ENCODE measurements at places on chromosomes 12 and 14.

DNA sequence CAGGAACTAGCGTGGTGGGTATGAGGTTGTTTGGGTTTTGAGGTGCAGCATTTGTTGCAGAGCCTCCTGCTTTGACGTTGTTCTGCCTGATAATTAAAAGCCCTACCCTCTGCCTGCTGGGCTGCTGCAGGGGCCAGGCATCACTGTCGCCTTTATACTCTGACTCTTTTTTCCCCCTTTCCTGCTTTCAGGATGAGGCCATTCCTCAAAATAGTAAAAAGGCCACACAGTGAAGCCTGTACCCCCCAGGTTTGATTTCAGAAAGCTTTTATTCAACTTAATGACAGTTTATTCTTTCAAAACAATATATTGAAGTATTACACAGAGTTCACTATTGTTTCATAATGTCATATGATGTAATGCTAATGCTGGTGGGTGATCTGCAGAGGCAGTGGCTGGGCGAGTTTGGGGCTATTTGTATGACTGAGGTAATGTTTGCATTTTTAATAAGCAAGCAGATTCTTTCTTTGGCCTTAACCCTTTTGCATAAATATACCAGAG lies 9.1 kb downstream of the BORCS5 start:
- DNase-seq, result no peak

GRCh38 chr12:6183689-6184428 lies 16.3 kb upstream of the CD9 start:
- no peak for DNase-seq

DNA sequence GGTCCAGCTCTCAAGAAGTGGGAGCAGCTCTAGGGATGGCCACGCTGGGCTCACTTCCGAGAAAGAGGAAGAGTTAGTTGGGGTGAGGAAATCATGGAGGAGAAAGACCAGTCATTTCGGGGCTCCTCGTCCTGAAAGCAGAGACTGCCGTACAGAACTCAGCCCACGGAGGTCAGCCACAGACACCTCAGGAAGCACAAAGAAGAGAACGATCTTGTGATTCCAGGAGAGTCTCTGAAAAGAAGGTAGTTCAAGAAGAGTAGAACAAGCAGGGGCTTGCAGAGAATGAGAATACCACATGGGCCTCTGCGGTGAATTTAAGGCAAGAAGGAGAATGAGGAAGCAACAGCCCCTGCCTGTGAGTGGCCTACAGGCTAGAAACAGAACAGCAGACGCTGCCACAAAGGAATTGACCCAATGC lies 311.9 kb downstream of the CACNA1C start:
- no peak for DNase-seq

GRCh38 chr12:22409377-22410164 lies 75.1 kb upstream of the ST8SIA1 start:
- no peak for DNase-seq

DNA sequence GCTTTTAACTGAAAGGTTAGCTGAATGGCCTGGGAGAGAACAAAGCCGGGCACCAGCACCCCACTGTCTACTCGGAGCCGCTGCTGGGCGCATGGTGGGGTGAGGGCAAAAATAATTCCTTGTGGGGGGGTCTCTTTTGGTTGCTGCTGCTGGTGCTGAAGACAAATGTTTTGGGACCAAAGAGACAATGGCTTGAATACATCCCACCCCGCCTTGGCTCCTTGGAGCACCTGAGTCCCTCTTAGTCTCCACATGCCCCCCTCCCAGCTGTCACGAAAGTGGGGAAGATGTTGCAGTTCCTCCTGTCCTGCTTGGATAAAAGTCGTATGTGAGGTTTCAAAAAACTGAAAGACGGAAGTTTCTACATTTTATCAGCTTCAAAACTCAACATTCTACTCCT lies 85.0 kb downstream of the PIWIL1 start:
- DNase-seq, result no peak

- DNase-seq, result no peak
Measured at GRCh38 chr14:101350021-101350420, 211.3 kb upstream of the DIO3 start.

GRCh38 chr12:109273354-109273753 lies 35.7 kb downstream of the FOXN4 start:
- DNase-seq, result no peak

DNA sequence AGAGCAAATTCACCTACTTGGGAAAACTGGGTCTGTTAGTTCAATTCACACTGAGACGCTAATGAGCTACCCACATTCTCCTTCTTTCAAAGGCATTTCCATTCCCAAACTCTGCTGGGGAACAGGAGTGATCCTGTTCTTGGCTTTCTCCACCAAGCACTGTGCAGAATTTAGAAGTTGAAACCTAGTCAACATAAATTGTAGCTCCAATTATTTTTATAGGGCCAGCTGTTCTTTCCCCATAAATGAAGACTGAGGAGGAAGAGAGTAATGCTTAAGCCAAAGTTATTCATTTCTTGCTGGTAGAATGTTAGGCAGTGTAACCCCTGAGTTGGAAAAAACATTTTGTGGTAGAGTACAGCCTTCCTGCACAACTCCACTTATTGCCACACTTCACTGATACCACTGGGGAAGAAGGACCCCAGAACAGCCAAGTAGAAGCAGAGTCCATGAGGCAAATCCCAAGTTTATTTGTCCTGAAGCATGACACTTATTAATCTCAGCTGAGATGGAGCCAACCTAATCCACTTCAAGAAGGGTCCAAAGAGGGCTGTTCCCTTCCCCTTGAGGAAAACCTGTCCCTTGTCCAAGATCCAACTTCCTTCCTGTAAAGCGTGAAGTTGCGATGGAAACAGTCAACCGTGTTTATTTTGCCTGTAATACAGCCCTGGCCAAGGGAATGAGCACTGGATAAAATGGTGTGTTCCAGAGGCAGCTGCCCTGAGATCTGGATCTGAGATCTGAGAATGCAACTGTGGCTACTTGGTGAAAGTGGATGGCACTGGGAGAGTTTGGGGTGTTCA lies 151.8 kb downstream of the TBX5 start:
- no peak for DNase-seq

DNA sequence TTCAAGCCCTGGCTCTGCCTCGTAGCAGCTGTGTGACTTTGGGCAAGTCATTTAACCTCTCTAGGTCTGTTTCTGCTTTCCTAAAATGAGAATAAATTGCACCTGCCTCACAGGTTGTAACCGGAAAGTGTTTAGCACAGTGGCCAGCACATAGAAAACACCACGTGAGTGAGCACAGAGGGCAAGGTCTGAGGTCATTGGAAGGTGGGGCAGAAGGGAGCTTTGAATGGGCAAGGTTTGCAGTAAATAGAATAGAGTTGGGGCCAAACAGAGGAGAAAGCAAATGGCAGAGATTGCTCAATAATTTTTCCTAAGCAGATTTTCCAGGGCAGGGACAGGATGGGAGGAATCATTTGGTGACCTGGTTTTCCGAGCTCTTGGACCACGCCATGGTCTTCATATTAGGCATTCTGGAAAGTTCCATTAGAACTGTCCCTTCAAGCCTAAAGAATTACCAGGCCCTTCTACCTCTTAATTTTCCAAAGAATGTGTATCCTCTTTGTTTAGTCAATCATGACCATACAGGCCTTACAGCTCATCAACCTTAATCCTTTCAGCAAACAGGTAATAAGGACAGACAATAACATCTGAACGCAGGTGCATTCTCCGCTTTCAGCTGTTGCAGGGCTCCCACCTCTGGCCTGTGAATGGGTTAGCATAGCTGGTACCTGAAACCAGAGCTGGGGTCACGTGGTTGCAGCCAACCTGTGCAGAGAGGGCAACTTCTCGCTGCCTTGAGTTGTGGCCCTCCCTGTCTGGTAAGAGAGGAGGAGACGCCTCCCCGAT lies 53.8 kb downstream of the VWF start:
- no peak for DNase-seq

- no peak for DNase-seq
Measured at GRCh38 chr14:69048456-69048855, 69.4 kb upstream of the ACTN1 start.

DNA sequence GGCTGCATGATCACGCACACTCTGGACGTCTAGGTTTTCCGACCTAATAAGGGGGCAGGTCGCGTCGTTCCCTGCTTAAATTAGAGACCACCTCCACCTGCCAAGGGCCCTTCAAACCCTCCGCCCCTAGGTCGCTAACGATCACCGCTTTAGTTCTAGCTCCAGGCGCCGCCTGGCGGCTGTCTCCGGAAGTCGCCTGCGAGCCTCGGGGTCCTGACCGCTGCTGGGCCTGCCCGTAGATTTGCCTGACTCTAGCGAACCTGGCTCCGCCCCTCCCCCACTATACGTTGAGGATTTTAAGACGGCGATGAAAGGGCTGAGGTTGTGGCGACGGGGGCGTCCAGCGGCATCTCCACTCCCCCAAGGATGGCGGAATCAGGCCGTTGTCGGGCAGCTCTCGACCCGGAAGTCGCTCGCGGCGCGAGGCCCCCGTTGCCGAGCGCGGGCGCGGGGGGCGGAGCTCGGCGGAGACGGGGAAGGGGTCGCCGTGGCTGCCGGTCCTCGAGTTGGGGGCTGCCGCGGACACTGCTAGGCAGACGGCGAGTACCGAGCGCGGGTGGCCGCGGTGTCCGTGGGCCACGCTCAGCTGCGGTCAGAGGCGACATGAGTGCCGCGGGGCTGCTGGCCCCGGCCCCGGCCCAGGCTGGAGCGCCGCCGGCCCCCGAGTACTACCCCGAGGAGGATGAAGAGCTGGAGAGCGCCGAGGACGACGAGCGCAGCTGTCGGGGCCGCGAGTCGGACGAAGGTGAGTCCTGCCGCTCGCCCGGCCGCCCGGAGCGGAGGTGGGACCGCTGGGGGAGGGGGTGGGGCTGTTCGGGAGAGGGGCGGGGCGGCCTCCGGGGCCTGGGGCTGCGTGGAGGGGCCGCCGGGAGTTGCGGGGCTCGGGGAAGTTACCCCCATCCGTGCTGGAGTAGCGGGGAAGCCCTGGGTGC lies at the start of gene SUDS3:
TSS of gene SUDS3 (plus strand) at position 467 of the 932 bp plus-strand sequence. CDS start at position 604, 137 bp downstream.
- peak; percentile 85 for DNase-seq

DNA sequence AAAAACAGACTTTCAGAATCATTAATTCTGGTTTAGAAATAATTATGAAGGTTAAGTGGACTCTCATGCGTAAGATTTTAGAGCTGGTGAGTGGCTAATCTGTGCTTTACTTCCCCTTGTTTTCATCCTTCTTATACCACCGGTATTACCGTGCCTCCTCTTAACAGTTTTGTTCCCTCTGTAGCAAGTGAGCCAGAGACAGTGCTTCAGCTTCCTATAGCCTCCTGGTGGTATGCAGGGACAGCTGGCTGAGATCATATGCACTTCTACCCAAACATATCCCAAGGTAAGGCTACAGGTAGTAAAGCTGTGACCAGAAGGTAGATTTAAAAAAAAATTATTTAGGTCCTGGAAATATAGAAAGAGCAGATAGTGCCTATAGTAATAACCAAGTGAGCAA lies 55.2 kb downstream of the PDE3A start:
- DNase-seq, result no peak

GRCh38 chr14:30354439-30354838 lies 204.5 kb upstream of the G2E3 start:
- DNase-seq, result no peak

DNA sequence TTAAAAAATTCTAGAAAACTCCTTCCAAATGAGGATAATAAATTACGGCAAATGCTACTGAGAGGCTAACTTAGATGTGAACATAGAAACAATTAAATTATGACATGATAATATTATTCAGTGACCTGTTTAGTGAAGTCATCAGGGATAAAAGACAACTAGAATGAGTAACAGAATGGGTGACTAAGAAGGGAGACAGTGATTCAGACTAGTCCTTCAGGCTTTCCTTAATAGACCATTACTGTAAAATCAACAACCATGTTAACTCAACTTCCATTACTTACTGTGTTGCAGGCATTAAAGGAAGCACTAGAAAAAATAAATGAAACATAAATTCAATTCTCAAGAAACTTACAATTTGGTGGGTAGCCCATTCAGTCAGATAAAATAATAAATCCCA lies 543.9 kb upstream of the LRFN5 start:
- no peak for DNase-seq

DNA sequence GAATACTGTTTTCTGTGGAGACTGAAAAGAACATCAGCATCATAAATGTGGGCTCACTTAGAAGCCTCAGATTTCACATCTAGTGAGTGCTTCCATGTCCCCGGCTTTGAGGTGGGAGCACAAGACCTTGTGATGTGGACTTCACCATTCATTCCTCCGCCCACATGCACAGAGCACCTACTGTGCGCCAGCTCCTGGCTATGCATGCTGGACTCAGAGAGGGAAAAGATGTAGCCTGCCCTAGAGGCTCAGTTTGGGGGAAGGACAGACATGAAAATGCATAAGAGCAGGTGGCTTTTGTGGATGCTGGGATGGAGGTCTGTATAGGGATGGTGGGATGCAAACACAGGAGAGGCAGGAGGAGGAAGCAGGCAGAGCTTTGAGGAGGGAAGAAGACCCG lies 65.0 kb downstream of the SERPINA3 start:
- no peak for DNase-seq

DNA sequence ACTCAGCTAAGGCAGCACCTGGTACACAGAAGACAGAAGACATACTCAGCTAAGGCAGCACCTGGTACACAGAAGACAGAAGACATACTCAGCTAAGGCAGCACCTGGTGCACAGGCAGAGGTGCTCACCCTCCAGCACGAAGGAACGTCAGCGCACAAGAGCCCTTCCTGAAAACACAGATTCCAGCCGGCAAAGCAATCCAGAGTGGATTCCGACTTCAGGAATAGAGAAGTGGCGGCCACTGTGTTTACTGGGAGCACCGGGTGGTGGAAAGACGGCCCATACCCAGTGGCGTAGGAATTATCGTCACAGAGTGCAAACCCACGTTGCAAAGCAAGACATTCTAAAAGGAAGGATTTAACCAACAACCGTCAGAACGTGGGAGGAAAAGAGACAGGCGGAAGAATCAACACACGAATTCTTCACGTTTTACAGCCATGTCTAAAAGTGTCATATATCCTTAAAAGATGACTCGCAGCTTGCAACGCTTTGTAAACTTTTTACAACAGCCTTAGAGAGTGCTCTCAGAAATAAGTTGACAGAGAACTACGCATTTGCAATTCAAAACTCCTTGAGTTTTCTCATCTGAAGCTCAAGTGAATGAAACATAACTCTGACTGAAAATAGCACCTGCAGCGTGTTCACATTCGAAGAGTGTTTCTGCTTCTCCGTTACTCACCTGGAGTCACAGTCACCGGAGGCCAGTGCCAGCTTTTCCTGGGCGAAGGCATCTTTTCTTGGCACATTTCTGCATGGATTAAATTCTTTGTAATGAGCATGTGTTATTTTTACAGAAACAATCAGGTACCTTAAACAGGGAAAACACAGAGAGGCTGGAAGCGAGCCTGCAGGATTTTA lies 55.8 kb upstream of the GALNT9 start:
- no peak for DNase-seq

- no peak for DNase-seq
Measured at GRCh38 chr12:47731723-47732122, 6.4 kb upstream of the ENDOU start.

- no peak for DNase-seq
Measured at GRCh38 chr14:30330445-30330844, 228.5 kb upstream of the G2E3 start.
